Right kidney (tissue), 9 donors: ENCODE measurements at places on chromosomes 3 and 15.

GRCh38 chr15:76776969-76777368, 128.2 kb downstream of the SCAPER start:
- DNase-seq: no peak

- DNase-seq: no peak
Measured at GRCh38 chr3:123301331-123302184, 99.8 kb downstream of the SEC22A start.

GRCh38 chr3:120163816-120164215, 69.6 kb upstream of the GSK3B start:
- no peak for DNase-seq

GRCh38 chr3:188559856-188560255, 405.9 kb downstream of the LPP start:
- no peak for DNase-seq

DNA sequence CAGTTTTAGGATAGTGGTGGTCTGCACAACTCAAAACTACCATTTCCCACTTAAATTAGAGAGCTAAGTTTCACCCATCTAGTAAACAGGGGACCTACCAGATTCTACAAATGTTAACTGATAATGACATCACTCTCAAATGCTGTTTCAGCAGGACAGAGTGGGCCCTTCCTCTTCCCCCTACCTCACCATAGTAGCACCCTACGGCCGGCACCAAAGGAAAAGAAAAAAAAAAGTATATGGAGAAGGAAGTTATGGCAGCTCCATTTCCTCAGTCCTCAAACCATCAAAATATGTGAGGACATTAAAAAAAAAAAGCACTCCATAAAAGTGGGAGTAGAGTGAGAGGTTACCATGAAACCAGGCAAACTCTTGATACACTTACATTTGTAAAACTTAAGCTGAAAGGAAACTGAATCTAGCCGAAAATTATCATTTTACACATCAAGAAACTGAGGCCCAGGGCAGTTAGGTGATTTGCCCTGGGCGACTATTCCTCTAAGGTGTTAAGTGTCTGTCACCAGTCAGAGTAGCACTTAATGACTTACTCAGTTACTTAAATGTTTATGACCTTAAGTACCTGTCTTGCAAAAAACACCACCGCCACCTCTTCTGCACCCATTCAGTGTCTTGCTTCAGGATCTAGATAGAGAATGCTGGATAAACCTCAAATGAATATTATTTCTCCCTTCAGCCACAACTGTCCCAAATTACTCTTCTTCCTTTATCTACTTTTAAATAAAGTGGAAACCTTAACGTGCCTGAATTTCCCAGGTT, 2.7 kb downstream of the MSL2 start:
- DNase-seq: peak; percentile 30

DNA sequence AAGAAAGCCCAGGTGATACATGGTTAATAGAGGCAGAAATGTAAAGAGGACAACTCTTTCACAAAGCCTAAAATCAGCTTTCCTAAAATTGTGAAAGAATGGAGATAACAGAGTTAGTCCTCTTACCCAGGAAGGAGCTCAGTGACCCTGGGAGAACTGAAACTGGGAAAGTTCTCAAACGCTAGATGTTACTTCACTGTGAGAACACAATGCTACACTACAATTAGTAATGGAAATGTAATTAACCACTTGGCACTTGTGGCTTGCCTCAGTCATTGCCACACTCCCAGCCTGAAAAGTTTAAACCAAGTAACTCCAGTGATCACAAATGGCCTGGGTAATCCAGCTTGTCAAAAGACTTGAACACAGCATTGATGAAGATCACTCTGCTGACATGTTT, 102.7 kb upstream of the FGF7 start:
- DNase-seq: no peak

GRCh38 chr3:123909785-123910184, 25.7 kb upstream of the MYLK start:
- DNase-seq: no peak

GRCh38 chr3:195180490-195181112, 90.4 kb downstream of the XXYLT1 start:
- DNase-seq: peak; percentile 41

- DNase-seq: no peak
Measured at GRCh38 chr3:42753757-42754156, 19.3 kb downstream of the CCDC13 start.

GRCh38 chr15:89740137-89740536, 10.9 kb downstream of the MESP1 start:
- no peak for DNase-seq

GRCh38 chr3:133293397-133294110, 106.3 kb upstream of the BFSP2 start:
- no peak for DNase-seq

- no peak for DNase-seq
Measured at GRCh38 chr3:14463330-14464140, 61.1 kb downstream of the SLC6A6 start.

- peak; percentile 74 for DNase-seq
Measured at GRCh38 chr3:128555098-128555825, 62.3 kb upstream of the GATA2 start.

GRCh38 chr15:95259965-95260364, 1028.6 kb downstream of the MCTP2 start:
- DNase-seq: no peak

DNA sequence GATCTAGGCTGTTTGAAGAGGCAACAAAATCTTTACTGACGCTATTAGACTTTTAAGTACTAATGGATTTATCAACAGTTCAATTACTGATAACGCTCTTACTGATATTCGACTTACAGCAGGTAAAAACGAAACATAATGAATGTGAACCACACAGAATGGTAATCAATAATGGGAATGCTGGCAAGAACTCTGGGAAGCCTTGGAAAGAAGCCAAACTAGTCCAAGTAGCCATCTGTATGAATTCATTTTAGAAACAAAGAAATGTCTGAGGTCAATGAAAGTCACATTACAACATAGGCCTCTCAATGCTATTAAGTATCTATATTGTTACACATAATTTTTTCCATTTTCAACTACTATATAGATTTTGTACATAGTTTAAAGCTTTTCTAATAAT, 130.0 kb downstream of the DMXL2 start:
- DNase-seq: no peak
